ENCODE measurements at places on chromosomes 3 and 15. TPM values are rescaled to one million over a fixed set of nuclear protein-coding genes. Genes with fewer than 3 reads are reported as not detected.

DNA sequence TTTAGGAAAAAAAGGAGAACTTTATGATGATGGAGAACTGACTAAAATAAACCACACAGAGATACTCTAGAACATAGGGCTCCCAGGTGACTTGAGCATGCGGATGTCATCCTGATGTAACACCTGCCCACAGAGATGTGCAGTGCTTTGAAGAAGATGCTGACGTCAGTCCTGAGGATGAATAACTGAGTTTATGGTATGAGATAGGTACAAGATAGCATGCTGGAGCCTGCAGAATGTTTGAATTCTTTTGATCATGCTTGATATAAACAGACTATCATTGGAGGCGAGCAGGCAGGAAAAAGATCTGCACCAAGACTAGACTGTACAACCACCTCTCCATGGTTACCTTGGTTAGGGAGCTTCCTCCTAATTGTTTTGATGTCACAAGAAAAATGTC is 12.4 kb downstream of the CCR4 start:
- no peak for DNase-seq

GRCh38 chr3:112339609-112340008 is 6.7 kb downstream of the CD200 start:
- DNase-seq, result no peak

- DNase-seq, result peak; percentile 60
These were observed at the start of gene ZNF592 for GRCh38 chr15:84748274-84749110. TSS of gene ZNF592 (plus strand) at chr15:84748592. CDS start at chr15:84782676, 34,084 bp downstream.

DNA sequence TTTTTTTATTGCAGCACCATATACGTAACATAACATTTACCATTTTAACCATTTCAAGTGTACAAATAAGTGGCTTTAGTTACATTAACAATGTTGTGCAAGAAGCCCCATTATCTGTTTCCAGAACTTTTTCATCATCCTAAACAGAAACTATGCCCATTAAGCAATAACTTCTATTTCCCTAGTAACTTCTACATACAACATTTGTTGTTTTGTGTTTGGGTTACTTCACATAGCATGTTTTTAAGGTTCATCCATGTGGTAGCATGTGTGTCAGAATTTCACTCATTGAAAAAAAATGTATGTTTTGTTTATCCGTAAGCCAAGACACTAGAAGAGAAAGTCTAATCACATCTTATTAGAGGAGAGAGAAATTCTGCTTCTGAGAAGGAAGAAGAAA is 450.5 kb upstream of the PDZRN3 start:
- DNase-seq, result no peak

DNA sequence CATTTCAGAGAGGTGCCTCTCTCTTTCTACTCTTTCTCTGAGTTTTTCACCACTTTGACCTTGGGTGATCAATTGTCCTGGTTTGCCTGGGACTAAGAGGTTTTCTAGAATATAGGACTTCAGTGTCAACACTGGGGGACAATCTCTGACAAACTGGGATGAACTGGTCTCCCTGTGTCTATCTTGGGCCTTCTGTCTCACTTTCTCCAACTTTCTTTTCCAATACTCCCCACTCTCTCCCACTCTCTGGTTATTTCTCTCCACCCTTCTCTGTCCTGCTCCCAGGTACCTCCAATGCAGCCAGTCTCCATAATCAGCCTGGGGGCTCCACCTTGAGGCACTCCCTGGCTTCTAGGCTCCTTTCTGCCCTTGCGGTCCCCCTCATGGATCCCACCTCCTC is 4.7 kb upstream of the ITGA11 start:
- DNase-seq, result no peak

GRCh38 chr3:59839283-59839682 is 789.5 kb upstream of the CFAP20DC start:
- no peak for DNase-seq

GRCh38 chr3:55609230-55609827 is 122.2 kb upstream of the WNT5A start:
- DNase-seq, result no peak

CD96 gene
- 3.0 TPM for total RNA-seq

DNA sequence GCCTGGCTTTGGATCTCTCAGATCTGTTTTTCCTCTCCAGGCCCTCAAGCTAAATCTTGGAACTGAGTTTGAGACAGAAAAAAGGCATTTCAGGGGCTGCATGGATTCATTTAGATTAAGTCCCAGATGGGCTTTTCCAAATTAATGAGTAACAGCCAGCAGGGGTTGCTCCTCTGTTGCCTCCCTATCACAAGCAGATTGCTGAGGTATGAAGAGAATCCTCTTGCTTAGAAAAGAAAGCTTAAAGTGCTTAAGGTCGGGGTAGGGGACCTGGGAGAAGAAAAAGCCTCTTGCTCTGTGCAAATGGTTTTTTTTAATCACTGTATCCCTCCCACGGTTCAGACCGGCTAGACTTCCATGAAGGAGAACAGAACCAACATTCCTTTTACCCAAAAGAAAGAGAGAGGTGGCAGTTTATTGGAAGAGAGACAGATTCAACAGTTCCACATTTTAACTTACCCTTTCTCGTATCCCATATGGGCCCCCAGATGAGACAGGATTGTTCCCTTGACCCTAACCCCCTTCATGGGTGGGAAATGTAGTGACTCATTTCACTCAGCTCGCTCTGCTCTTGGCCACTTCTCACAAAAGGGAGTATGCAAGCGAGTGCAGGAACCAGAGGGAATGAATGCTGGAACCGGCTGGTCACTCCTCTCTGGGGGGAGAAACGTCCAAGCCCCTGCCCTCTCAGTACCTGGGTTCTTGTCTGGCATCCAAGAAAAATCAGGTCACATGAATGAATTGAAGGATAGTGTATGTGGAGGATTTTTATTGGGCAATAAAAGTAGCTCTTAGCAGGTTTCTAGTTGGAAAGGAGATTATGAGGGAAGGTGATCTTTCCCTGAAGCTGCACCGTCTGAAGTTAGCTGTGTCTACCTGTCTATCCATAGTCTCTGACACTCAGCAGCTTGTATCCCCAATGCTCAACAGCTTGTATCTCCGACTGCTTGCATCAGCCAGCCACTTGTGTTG is 745.2 kb downstream of the SI start:
- no peak for DNase-seq

- DNase-seq, result no peak
These were observed 19.7 kb upstream of the MAP6D1 start for GRCh38 chr3:183845090-183845489.

GRCh38 chr15:94596707-94597106 is 365.3 kb downstream of the MCTP2 start:
- DNase-seq, result no peak

MUC20 gene
- 0.17 TPM for total RNA-seq

DNA sequence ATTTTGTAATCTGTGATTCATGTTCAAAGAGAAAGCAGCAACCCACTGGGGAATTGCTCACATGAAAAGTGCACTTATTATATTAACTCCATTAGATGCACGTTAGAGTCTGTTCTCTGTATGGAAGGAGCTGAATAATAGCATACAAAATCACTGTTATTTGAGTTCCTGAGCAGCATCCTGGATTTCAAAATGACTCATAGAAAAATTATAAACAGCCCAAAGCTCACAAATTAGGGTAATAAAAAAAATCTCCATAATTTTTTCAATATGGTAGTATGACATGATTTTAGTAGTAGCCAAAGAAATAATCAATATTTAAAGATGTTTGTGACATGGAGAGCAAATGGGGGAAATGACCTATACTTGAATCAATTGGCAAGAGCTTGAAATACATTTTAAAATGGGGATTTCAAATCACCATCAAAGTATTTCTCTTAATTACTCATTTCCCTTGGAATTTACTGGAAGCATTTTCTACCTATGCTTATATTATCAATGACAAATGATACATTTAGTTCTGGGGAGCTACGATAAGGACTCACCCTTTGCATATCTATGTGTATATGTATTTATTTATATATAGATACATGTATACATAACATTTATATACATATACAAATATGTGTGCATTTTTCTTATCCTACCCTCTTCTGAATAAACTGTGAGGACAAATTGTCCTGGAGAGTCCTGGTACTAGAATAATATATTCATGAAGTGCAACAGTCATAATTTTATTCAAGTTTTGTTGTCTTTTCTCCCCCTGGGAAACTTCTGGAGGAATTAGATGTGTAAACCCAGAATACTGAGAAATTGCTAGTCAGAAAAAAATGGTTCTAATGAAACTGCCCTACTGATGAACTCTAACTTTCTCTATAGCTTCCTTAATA is 116.3 kb downstream of the RPL22L1 start:
- no peak for DNase-seq

NEO1 gene
- total RNA-seq, result 47.7 TPM

- no peak for DNase-seq
These were observed 38.6 kb upstream of the SFMBT1 start for GRCh38 chr3:53084310-53085001.

GATA2 gene
- 4.0 TPM for total RNA-seq

CIP2A gene
- 15.4 TPM for total RNA-seq

DNA sequence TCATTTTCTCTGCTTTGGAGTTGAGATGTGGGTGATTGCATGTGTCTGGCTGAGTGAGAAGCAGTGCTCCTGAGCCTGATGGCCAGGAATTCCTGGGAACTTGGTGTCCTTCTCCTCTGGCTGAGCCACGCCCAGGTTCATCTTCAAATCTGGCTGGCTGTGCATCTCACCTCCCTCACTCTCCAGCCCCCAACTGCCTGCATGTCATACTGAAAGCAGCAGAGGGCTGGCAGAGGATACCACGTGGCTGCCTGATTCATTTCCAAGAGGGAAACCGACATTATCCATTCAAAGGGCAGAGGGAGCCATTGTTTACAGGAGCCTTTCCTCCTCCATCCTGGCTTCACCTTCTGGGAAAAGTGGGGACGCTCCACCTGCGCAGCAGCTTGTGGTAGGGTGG is 57.4 kb downstream of the ABHD5 start:
- DNase-seq, result peak; percentile 21

GRCh38 chr3:61946570-61947324 is 385.4 kb downstream of the PTPRG start:
- DNase-seq, result no peak

DNA sequence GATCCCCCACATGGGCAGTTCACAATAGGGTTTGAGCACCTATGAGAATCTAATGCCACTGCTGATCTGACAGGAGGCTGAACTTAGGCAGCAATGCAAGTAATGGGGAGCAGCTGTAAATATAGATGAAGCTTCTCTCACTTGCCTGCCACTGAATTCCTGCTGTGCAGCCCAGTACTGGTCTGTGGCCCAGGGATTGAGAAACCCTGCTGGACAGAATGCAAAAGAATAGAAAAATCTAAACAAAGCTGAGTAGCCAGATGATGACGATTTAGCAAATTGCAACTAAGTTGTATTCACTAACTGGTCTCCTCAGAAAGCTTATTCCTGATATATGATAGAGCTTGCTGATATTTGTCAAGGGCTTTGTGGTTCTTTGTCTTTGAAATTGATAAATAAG is 34.3 kb upstream of the APH1B start:
- DNase-seq, result no peak

GRCh38 chr3:60917141-60917540 is 334.1 kb downstream of the FHIT start:
- DNase-seq, result no peak

DNA sequence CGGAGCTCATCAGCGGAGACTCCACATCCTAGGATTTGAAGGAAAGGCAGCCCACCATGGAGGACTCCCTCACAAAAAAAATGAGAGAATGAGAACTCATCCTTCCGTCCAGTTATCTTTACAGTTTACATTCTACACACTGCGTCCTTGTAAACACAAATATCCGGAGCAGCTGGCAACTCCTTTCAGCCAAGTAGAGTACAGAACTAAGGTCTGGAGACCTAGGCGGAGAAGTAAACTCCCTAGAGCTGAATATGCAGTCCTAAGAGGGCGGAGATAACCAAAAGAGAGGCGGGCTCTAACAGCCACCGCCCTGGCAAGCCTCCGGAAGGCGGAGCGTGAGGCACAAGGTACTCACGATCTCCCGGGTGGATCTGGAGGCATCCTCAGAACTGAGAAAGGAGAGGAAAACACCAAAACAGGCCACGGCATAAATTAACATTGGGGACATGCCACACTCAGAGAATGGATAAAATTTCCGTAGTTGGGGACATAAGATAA is 924 bp upstream of the SIN3A start:
- peak; percentile 75 for DNase-seq

- DNase-seq, result no peak
These were observed 142.6 kb upstream of the THBS1 start for GRCh38 chr15:39438260-39438659.

CGGBP1 gene
- 37.3 TPM for total RNA-seq

- DNase-seq, result no peak
These were observed 18.8 kb upstream of the PLXND1 start for GRCh38 chr3:129625072-129625874.

GRCh38 chr15:38733331-38733730 is 168.7 kb upstream of the RASGRP1 start:
- DNase-seq, result no peak

GRCh38 chr15:29821416-29822099 is 710 bp downstream of the TJP1 start:
- DNase-seq, result peak; percentile 75

DNA sequence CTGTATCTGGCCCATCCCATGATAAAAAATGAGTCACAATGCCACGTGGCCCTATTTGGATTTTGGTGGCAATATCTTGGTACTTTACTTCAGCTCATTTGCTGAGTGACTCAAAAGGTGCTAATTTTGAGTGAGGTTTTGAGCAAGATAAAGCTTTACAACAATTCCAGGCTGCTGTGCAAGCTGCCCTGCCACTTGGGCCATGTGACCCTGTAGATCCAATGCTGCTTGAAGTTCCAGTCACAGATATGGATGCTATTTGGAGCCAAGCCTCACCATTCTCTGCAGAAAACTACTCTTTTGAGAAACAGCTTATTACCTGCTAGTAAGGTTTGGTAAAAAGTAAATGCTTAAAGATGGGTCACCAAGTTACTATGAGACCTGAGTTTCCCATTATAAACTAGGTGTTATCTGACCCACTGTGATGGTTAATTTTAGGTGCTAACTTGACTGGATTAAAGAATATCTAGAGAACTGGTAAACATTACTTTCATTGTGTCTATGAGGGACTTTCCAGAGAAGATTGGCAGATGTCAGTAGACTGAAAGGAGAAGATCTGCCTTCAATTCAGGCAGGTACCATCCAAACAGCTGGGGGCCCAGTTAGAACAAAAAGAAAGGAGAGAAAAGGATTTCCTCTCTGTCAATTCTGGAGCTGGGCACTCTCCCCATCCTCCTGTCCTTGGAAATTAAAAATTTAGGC is 1083.9 kb downstream of the DIPK2A start:
- DNase-seq, result no peak

DNA sequence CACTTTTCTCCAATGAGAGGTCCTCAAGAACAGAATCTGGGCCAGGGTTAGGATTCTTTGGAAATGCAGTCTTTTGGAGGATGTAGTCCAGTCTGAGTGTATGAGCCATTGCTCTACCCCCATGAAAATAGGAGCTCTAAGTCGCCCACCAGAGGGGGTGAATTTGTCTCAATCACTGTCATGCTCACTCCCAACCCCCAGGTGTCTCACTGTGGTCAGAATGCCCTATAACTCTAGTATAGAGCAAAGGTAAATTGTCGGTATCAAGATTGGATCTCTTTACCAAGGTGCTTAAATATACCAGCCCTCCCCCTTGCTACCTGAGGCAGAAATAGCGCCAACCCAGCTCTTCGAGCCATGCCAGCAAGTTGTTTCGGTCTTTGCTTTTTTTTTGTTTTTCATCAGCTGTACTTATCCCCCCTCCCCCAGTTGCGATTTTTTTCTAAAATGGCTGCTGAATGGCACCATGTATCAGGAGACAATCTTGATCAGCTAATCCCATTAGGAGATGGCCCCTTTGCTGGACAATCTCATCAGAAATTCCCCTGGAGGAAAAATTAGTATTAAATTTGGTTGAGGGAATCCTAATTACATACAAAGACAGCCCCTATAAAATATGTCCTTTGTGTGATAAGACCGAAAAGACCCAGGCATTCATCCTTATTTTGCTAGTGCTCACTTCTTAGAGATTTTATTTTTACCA is 130.7 kb downstream of the EBLN2 start:
- DNase-seq, result no peak

VGLL3 gene
- total RNA-seq, result 3.1 TPM

- no peak for DNase-seq
These were observed 5.0 kb upstream of the CDV3 start for GRCh38 chr3:133568294-133569014.
